ENCODE measurements at places on chromosomes 6 and 20. TPM values are rescaled to one million over a fixed set of nuclear protein-coding genes. Genes with fewer than 3 reads are reported as not detected.
A peak's percentile ranks its signal among the peaks of the same experiment; 100 is the strongest.

DNA sequence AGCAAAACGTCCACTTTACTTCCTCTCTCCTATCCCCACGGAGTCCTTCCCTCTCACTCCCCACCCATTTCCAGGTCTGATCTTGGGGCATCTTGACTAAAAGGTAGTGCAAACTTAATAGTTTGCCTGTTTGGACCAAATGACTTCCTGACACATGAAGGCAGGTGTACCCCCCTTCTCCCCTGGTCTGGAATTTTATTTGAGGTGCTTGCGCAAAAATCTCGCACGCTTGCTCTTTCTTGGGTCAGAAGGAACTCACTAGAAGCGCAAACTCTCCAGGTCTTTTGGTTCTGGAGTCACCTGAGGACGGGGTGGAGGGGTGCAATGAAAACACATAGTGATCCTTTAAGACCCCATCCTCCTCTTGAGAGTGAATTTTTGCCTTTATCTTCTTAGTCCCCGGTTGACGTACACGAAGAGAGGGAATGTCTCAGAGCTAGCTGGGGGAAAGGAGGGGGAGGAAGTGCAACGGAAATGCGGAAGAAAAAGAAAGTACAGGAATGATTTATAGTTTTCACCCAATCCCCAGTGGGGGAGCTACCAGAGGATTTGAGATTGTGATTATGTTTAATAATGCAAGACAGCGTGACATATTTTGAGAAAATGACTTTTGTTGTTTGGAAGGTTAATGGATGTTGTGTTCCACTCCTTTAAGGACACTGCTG, 4.9 kb downstream of the ADGRB3 start:
- no peak overlapping the region for H3K27ac ChIP-seq
- H3K27me3 ChIP-seq, result peaks cover 15% of the 10 kb centered on the region
- peak overlapping the region; percentile 23 for H3K4me3 ChIP-seq
- no peaks in the 10 kb centered on the region for H3K36me3 ChIP-seq
- no peak for DNase-seq
- no peaks in the 10 kb centered on the region for H3K4me1 ChIP-seq

DNA sequence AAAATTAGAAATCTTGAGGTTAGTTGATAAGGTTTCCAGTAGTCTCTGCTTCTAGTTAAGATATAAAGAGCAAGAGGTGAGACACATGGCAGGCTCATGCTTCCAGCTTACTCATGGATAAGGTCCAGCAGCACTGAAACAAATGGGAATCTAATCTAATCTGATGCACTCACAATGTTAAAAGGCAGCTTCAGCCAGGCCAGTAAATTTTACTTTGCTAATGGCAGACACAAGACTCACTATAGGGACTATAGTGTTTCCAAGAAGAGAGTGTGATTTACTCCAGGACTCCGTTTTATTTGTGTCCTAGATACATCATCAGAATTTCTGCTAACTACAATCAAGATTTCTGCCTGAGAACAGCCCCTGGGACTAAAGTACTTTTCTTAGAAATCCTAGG, 324.8 kb downstream of the SMOC2 start:
- H3K27me3 ChIP-seq, result no peaks in the 10 kb centered on the region
- H3K27ac ChIP-seq, result no peak overlapping the region
- no peak overlapping the region for H3K4me3 ChIP-seq
- no peak for DNase-seq

- DNase-seq, result no peak
- no peaks in the 10 kb centered on the region for H3K4me1 ChIP-seq
- H3K36me3 ChIP-seq, result no peaks in the 10 kb centered on the region
- H3K27me3 ChIP-seq, result peaks cover 14% of the 10 kb centered on the region
- no peak overlapping the region for H3K27ac ChIP-seq
- H3K4me3 ChIP-seq, result no peak overlapping the region
Observed at GRCh38 chr20:62523473-62524203, 47.8 kb upstream of the GATA5 start.

- no peak overlapping the region for H3K27ac ChIP-seq
- no peaks in the 10 kb centered on the region for H3K4me1 ChIP-seq
- H3K4me3 ChIP-seq, result no peak overlapping the region
- no peaks in the 10 kb centered on the region for H3K36me3 ChIP-seq
- DNase-seq, result no peak
Observed at GRCh38 chr6:37319156-37319555, 34.6 kb upstream of the RNF8 start.

Gene COL19A1
- 0.70 TPM for polyA plus RNA-seq

Gene MOG
- not detected for polyA plus RNA-seq

Measured in left lung (tissue), 14 donors.